ENCODE measurements at places on chromosomes 4 and X.

DNA sequence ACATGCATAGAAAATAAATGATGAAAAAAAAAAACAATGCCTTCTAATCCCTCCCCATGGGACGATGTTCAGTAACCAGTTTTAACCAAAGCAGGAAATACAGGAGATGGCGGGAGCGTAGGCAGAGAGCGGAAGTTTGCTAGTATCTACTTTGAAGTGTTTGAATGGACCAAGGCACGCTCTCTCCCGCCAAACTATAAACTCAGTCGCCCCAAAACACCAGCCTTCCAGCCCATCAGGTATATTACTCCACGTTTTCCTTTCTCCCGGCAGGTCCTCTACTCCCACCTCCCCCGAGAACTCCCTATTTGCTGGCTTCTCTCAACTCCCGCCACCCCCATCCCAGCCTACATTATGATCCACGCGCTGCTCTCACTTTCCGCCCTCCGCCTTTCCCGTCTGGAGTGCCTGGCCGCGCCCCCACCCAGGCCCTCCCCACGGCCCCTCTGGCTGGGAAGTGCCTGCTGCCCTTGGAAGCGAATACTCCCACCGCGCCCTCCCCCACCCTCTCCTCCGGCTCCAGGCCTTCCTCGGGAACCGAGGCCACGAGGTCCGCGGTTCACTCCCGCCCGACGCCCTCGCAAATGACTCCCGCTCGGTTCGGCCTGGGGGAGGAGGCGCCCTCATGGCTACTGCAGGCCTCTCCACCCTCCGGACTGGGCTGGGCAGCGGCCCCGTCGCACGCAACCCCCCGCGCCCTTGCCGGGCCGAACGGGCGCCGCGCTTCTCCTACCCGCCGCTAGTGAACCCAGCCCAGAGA is 723 bp downstream of the DHX15 start:
- DNase-seq: peak; percentile 57

GRCh38 chrX:9429767-9430166 is 35.1 kb upstream of the TBL1X start:
- no peak for DNase-seq

DNA sequence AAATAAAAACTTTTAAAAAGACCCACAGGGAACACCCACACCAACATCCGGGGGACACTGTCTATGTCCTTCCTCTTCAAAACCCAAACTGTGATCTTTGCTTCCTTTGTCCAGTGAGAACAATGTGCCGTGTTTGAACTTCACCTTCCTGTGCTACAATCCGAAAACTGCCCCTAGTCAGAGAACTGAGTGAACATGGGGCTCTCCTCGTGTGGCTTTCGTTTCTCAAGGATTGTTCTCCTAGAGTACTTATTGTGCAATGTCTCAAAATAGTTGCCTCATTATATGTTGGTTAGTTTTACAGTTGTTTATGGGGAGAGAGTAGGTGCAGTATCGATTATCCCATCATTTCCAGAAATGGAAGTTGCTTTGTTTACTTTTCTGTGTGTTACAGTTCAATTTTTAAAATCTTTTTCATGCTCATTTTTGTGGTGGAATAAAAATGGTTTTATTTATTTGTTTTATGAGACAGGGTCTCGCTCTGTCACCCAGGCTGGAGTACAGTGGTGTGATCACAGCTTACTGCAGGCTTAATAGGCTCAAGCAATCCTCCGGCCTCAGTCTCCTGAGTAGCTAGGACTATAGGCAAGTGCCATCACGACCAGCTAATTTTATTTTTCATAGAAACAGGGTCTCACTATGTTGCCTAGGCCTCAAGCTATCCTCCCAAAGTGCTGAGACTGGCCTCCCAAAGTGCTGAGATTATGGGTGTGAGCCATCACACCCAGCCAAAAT is 29.9 kb downstream of the RBMX start:
- no peak for DNase-seq

- DNase-seq: no peak
Observed at GRCh38 chr4:9592010-9592409, 147.8 kb downstream of the DEFB131A start.

- DNase-seq: no peak
Observed at GRCh38 chr4:65023081-65023480, 613.8 kb upstream of the TECRL start.

- DNase-seq: no peak
Observed at GRCh38 chr4:112315446-112315845, 18.3 kb downstream of the ALPK1 start.

DNA sequence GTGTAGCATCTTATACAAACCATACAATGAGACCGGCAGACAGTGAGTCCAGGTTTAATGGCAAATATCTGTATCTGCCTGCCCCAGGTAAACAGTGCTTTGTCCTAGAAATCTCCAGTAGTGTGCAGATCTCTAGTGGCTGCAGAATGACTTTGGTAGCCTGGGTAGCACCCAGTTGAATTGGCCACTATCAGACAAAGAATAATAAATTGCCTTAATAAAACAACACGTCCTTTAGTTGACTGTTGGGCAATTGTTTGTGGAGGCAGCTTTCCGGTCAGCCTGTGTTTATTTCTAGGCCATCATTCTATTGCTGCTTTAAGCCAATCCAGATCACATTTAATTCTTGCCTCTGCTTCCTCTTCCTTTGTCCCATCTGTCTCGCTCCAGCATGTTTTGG is 52.5 kb downstream of the SNX25 start:
- DNase-seq: no peak

GRCh38 chr4:5812506-5813229 is 80.2 kb downstream of the CRMP1 start:
- peak; percentile 68 for DNase-seq

- no peak for DNase-seq
Observed at GRCh38 chr4:128635955-128636560, 173.4 kb upstream of the JADE1 start.

- no peak for DNase-seq
Observed at GRCh38 chr4:150150629-150151062, 72.4 kb downstream of the DCLK2 start.

DNA sequence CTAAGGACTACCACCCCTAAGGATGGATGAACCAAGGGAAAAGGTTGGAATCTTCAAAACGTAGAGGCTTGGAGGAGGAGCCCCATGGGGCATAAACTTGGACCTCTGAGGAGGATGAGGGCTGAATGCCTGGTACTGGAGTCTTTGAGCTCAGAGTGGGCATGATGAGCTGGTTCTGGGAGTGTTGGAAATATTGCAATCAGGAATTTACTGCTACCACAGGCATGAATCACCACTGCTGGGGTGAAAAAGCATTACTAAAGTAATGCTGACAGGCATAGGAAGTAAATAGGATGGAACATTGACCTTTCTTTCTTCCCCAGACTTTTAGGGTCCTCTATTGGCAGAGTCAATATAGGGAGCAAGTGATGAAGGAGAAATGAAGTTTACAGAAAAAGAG is 105.8 kb upstream of the RPS6KA3 start:
- DNase-seq: no peak

- no peak for DNase-seq
Observed at GRCh38 chrX:99091459-99091858, 1318.6 kb downstream of the PCDH19 start.

DNA sequence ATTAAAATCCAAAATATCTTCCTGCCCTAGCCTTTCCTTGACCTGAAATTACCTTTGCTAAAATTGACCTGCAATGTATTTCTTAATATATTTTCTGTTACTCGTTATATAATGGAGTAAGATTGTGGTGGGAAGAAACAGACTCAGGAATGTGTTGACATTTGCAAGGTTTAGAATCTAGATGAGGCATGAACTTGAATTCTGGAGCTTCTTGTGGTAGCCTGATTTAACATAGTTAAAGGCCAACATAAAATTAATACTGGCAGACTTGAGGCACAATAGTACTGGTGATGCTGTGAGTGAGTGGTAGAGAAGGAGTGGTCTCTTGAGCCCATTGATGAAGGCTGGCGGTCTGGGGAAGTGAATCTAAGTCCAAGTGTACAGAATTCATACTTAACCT is 197.9 kb upstream of the SPRY1 start:
- no peak for DNase-seq

- DNase-seq: no peak
Observed at GRCh38 chrX:3962511-3963311, 249.3 kb upstream of the PRKX start.

DNA sequence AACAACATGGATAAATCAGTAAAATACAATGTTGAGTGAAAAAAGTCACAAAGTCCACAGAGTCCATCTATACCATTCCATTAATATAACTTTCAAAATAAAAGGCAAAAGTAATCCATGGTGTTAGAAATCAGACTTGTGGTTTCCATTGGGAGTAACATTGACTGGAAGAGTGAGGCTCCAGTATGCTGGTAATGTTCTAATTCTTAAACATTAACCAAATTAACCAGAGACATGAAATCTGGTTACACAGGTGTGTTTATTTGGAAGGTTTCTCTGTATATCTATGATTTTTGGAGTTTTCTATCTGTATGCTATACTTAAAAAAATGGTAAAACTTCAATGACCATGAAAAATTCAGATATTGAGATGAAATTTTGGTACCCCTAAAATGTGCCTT is 42.6 kb downstream of the SULT1B1 start:
- DNase-seq: no peak

DNA sequence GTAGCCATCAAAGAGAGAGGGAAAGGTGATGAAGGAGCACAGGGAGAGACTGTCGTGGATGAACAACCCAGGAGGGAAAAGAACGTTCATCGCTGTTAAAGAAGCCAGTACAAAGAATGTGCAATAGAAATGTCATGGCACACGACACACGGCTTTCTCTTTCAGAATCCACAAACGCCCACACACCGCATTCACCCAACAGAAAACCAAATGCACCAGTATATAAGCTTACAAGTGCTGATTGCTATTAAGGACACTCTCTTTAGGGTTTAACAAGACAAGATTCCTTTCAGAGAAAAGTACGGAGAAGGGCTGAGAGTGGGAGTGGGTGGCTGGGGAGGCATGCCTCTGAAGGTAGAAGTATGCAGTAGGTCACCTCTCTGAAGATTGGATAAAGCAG is 80.2 kb downstream of the C4orf51 start:
- no peak for DNase-seq

GRCh38 chr4:184269879-184270430 is 52.3 kb upstream of the ENPP6 start:
- DNase-seq: no peak

DNA sequence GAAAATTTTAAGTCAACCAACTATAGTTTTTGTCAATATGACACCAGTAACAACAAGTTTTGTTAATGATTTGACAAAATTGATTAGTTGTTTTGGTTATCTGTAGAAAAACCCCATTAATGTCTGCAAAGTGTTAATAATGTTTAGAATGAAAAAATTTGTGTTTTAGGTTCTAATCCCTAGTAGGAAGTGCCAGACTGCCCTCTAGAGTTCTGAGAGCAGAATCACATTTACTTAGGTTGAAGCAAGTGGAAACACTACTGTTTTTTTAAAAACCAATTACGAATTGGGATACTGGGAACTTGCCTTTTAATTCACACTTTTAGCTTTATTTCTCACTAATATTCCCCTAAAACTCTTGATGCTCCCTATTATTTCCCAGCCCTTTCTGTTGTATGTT is 101.1 kb upstream of the CYLC1 start:
- DNase-seq: no peak

DNA sequence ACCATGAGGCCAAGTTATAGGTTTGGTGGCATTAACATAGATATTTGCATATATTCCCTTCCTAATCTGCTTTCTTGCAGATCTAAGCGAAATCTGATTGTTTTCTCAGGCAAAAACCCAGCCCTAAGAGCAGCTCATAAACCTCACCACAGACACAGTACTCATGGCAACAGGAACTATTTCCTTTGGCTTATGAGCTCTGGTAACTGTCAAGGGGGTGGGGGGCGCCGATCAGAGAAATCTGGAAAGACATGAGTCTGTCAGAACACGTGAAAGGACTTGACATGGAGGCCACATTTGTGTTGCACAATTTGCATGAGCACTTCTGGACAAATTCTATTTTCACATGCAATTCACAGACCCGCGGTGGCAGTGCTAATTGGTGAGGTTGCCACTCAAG is 83.7 kb downstream of the MGST2 start:
- no peak for DNase-seq

- no peak for DNase-seq
Observed at GRCh38 chr4:68592673-68593072, 16.6 kb upstream of the UGT2B17 start.
